CD4-positive, alpha-beta T cell treated with Interferon gamma for 1 hour (primary cell): ENCODE measurements at places on chromosomes 16 and 17.

DNA sequence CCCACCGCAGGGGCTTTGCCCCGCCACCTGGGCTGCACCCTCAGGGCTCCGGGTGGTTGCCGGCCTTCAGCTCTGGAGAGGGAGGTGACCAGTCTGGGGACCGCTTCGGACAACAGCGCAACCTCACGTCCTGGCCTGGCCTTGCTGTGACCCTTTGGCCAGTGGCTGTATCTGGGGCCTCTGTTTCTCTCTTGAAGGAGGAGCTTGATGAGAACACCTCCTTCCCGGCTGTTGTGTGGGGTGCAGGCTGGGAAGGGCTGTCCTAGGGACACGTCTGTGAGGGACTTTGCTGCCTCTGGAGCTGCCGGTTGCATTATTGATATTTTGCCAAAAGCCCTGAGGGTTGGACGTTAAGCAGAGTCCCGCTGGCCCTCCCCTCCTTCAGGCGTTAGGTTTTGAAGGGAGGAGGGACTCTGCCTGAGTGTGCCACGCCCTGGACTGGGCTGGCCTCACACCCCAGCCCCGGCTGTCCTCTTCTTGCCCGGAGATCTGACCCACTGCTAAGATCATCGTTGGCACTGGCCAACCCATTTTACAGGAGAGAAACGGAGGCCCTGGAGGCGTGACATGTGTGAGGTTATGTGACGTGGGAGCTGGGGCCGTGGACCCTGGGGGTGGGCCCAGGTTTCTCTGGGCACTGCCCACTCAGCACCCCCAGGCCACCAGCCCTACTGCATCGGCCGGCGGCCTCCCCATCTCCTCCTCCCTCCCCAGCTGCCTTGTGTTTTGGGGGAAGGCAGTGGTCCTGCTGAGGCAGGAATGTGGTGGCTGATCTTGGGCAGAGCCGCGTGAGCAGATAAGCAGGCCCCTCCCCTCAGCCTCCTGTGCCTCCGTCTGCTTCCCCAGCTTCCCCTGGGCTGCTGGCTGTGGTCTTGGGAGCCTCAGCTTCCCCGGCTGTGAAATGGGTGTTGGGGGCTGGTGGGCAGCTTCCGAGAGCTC, 8.5 kb downstream of the ZFPM1 start:
- DNase-seq = no peak

- no peak for DNase-seq
Observed at GRCh38 chr17:80513892-80514291, 30.7 kb upstream of the RPTOR start.

GRCh38 chr17:37823996-37824395, 79.1 kb upstream of the HNF1B start:
- no peak for DNase-seq

GRCh38 chr16:81515281-81515680, 70.7 kb downstream of the CMIP start:
- no peak for DNase-seq

DNA sequence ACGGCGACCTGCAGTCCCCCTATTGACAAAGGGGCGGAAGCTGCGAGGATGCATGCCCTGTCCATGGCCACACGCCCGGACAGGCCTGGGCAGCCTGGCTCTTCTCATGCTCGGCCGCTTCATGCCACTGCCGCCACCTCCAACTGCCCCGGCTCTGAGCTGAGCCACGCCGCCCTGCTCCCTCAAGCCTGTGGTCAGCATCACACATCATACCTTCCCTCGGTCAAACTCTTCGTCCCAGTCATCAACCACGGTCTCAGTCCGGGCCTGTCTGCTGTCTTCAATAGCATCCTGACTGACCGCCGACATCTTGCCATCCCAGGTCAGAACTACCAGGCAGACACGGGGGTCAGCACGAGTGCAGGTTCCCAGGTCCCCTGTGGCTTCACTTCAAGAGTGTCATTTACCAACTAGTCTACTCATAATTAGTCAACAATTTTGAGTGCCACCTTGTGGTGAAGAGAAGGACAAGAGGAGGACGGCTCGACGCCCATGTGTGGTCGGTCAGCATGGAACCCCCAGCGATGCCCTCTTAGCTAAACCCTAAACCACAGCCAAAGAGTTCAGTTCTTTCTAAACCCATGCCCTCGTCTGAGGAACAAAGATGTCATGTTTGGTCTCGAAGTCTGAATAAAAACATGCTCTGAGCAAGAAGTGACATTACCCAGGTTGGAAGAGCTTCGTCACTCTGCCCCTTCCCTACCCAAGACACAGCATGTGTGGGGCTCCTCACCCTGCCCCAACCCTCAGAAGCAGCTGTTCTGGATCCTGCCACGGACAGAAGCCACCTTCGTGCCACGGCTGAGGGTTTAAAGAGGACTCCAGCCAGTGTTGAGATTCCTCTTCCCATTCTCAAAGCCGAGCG, 16.9 kb upstream of the CYTH1 start:
- DNase-seq = no peak

GRCh38 chr16:56551796-56552738, 12.8 kb upstream of the MT4 start:
- DNase-seq = no peak

GRCh38 chr16:57279780-57280638, 4.5 kb downstream of the PLLP start:
- no peak for DNase-seq

DNA sequence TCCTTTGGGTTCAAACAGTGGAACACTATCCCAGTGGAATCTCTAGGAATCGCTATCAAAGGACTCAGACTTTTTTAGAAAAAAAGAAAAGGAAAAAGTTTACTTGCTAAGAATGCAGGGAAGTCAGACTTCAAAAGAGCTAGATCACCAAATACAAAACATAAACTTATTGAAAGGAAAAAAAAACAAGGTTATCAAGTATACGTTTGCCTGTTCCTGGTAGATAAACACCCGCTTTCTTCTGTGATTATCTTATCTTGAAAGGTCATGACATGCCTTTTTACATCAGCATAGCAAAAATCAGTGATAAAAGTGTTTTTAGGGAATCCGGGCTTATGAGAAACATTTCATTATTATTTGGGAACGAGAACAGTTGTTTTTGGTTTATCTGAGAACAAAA, 129.3 kb upstream of the TMEM97 start:
- DNase-seq = no peak

DNA sequence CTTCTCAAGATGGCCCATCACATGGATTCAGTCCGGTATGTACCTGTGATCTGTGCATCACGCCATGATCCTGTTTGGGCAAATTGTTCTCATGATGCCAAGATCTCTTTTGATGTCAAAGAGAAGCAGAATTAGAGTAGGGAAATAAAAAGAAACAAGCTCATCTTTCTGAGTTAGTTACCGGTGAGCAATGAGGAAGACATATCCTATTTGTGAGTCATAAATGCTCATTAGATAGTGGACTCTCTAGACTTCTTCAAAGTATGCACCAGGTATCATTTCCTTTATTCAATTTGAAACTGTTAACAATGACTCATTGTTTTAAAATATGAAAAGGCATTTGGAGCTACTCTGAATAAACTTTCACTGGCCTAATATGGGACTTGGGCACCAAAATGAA, 8.0 kb upstream of the KRTAP4-12 start:
- DNase-seq = no peak

DNA sequence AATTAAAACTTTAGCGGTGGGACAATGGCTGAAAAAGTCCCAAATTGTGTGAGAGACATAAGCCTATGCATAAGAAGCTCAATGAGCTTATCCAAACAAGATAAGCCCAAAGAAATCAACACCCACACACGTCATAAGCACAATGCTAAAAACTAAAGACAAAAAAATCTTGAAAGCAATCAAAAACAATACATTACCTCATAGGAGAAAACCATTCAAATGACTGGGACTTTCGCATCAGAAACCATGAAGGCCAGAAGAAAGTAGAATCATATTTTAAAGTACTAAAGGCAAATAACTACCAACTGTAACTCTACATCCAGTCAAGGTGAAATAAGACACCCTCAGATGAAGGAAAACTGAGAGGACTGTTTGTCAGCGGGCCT, 50.2 kb downstream of the ZCCHC14 start:
- no peak for DNase-seq

DNA sequence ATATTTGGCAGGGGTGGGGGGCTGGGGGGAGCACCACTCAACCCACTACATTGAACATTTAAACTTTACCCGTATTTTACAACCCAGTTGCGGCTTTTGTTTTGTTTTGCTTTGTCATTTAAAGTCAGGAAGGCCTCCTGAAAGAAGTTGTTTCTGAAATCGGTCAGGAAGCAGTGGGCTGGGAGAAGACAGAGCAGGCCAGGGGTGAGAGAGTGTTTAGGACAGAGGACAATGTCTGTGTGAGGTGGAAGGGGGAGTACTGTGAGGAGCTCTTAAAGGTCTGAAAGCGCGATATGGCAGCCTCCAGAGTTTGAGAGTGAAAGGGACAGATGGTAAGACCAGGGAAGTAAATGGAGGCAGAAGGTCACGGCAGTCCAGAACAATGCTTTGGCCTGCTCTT, 6.1 kb upstream of the WFIKKN2 start:
- no peak for DNase-seq

GRCh38 chr17:68906638-68907037, 48.6 kb downstream of the ABCA8 start:
- no peak for DNase-seq

- no peak for DNase-seq
Observed at GRCh38 chr16:5560084-5560483, 462.5 kb upstream of the EEF2KMT start.

DNA sequence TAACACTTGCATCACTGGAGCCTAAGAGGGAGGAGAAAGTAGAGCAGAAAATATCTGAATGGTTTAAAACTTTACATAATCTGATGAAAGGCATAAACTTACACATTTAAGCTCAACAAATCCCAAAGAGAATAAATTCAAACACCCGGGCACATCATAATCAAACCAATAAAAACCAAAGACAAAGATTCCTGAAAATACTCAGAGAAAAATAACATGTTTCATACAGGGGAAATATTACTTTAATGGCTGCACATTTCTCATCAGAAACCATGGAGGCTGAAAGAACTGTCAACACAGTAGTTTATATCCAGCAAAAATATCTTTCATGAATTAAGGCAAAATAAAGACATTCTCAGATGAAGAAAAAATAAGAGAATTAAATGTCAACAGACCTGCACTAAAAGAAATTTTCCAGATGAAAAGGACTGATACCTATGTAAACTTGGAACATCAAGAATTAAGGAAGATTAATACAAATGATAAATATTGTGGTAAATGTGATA, 34.2 kb downstream of the C16orf87 start:
- DNase-seq = no peak

GRCh38 chr17:56624912-56625311, 31.4 kb downstream of the NOG start:
- no peak for DNase-seq

DNA sequence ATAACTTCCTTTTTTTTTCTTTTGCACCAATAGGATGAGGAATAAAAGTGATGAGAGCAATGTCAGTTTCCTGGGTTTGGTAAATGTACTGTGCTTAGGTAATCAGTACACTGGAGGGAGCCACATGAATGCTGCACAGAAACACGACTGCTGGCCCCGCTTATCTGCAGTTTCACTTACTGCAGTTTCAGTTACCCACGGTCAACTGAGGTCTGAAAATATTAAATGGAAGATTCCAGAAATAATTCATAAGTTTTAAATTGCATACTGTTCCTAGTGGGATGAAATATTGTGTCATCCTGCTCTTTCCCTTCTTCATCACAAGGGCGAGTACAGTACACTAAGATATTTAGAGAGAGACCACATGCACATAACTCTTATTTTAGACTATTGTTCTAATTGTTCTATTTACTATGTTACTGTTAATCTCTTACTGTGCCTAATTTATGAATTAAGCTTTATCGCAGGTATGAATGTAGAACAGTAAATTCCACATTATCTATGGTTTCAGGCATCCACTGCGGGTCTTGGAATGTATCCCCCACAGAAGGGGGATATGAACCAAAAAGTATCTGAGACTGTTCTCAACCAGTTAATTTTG, 6.4 kb upstream of the LGALS3BP start:
- DNase-seq = peak; percentile 19

- peak; percentile 8 for DNase-seq
Observed at GRCh38 chr17:74430706-74431567, 951 bp upstream of the GPRC5C start.

DNA sequence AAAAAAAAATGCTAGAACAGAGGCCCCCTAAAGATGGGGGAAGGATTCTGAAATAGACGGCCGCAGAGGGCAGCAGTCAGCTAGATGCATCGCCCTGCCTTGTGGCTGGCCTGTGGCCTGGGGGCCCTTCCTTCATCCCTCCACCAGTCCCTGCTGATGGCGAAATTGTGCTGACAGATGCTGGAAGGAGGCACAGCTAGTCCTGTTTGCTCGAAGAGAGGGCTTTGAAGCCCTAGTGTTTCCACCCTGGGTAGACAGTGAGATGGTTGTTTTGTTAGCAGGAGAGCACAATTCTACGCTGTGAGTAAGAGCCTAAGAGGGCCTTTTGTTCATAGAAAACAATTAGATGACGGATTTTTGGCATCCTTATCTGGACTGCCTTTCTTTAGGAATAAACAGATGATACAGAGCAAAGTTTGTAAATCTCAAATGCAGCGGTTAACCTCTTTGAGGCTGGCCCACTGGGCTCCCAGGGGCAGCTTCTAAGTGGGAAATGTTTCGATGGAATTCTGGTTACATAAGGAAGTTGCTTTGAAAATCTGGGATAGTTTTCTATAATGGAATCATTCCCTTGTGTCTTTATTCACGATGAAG, 23.0 kb downstream of the VPS35L start:
- DNase-seq = no peak

DNA sequence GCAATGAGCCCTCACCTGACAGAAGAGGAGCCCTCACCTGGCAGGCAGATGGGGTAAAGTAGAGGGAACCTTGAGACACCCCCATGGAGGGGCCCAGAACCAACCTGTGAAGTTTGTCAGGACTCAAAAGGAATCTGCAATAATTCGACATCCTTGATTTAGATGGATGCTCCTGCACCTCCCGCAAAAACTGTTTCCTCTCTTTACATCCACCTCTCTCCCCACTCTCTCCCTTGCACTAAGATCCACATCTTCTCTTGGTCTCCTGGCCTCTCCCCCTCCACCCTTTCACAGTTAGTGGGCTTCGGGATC, 34.9 kb upstream of the RBFOX3 start:
- DNase-seq = no peak
